ENCODE measurements at places on chromosomes 6 and 20.

DNA sequence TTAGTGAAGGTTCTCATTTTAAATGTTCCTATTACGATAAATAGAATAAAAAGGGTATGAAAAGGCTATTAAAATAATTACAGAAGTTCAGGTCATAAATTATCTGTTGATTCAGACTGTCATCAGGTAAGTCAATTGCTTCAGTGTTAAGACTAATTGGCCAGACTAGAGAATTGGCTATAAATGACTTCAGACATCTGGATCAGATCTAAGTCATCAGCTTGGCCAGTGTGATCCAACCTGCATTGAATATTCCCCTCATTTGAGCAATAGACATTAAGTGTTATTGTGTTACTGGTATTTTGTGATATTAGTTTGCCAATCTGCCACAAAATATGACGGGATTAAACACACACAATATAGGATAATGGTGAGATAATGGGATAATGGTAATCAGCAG, 377.6 kb upstream of the CITED2 start:
- no peak for DNase-seq

- no peak for DNase-seq
These were observed 2.1 kb downstream of the BANF2 start for GRCh38 chr20:17701826-17702225.

DNA sequence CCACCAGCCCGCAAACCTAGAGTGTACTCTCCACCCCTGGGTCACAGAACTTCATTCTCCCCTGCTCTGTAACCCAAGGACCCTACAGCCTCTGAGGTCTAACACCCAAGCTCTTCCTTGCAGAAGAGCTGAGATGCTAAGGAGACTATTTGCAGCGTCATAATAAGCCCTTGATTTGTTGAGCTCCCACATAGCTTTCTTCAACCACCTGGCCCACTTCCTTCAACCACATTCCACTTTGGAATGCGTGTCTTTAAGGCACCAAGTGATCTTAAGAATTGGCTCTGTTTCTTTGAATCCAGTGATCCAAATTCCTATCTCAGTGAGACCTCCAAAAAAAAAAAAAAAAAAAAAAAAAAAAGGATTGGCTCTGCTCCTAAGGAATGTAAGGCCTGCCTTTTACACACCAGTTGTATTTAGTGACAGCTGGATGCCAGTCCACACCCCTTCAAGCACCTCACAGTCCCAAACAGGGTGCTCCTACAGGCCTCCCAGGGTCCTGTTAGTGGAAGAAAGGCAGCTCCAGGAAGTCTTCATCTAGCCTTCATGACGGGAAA, 106.2 kb downstream of the UBE3D start:
- no peak for DNase-seq

DNA sequence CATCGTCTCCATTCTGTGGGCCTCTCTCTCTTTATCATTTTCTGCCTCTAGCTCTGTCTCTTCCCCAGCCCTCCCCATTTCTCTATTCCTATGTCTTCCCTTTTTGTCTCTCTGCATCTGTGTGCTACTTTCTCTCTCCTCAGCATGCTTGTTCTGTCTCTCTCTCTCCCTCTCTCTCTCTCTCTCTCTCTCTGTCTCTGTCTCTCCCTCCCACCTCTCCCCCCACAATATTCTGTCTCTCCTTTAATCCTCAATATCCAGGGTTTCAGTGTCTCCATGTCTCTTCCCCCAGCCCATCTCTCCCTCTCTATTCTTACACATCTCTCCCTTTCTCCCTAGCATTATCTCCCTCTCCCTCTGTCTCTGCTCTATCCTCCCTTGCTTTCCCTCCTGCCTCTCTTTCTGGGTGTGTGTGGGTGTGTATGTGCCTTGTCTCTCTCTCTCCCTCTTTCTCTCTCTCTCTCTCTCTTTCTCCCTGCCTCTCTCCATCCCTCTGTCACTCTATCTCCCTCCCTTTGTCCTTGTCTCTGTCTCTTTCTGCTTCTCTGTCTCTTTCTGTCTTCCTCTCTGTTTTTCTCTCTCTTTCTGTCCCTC, 76.9 kb upstream of the SIRPA start:
- no peak for DNase-seq

DNA sequence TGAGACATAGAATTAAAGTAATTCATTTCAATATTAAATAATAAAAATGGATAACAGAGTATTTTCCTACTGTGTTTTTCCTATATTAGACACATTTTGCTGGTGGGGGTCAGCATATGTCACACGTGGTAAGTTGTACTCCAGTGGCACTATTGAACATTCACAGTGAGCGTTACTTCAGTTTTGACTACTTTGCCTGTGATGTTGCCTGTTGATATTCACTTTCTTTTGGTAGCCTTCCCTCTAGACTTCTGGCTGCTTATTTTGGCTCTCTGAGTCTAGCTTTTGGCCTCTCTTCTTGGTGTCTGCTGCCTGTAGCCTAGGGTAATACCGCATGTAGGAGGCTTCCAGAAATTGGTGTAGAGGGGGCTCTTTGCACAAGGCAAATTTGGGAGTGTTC, 64.4 kb upstream of the TFB1M start:
- no peak for DNase-seq

GRCh38 chr20:23022849-23023248, 12.3 kb upstream of the SSTR4 start:
- no peak for DNase-seq

DNA sequence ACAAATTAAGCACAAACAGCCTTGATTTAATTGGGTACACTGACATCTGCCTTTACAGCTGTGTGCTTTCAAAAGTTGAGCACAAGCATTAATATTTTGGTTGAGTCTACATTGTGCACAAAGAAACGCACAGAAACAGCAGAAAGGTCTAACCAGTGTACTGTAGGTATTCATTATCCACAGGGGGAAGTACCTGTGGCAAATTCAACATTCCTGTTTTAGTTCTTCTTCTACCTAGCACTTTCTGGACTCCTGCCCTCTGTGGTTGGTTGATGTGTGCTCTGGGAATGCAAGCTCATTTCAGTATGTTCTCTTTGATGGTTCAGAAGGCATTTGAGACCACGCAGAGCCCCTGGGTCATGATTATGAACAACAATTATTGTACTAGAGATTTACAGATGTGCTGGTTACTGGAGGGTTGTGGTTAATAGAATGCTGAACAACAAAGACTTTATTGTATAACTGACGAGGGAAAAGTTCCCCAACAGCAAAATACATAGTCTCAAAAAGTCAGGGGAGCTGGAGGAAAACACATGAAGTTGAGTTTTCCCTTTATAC, 26.6 kb upstream of the DAAM2 start:
- DNase-seq = no peak

DNA sequence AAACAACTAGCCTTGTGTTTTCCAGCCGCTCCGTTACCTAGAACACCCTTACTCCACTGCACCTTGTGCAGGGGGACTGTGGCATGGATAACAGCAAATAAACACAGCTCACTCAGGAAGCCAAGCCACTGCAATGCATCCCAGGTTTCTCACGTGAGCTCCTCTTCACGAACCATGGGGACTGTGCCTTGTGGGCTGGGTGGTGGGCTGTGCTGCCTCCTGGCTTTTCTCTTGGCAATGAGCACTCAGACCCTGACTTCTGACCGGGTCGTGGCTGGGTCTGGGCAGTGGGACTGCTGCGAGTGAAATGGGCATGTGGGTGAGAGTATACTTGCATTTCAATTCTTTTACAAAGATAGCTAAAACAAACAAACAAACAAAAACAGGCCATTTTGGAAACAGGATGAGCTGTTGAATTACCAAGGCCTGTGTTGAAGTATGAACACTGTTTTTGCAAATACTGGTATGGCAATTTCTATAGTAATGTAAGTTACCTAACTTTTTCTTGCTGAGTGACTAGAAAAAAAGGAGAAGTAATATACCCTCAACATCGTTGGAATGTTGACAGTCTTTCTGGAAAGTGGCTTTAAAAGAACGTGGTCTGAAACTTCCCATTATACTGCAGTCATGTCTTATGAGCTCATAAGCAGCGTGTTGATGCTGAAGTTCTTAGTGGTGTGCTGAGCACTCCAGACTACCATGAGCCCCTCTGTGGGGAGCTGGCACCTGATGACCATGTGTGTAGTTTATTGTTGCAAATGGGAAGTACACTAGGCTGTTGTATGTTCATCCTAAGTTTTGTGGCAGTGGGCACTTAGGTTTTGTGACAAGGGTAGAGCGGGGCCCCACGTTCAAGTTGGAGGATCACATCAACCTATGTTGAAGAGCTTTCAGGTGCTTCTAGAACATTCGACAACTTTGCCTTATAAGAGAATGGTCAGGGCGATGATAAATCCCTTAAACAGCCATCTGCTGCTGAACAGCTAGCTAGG, 120.4 kb downstream of the ARMC2 start:
- no peak for DNase-seq

Measured in activated CD4-positive, alpha-beta T cell treated with anti-CD3 and anti-CD28 coated beads, Interleukin-2, amount 50 U/mL, for 24 hours (primary cell).